ENCODE measurements at places on chromosomes 12 and 14.

GRCh38 chr14:89406361-89406760 lies 10.7 kb downstream of the FOXN3 start:
- no peak for DNase-seq

GRCh38 chr14:54713379-54713778 lies 146.5 kb downstream of the SAMD4A start:
- no peak for DNase-seq

- DNase-seq: no peak
Observed at GRCh38 chr14:27367345-27367744, 769.5 kb upstream of the NOVA1 start.

DNA sequence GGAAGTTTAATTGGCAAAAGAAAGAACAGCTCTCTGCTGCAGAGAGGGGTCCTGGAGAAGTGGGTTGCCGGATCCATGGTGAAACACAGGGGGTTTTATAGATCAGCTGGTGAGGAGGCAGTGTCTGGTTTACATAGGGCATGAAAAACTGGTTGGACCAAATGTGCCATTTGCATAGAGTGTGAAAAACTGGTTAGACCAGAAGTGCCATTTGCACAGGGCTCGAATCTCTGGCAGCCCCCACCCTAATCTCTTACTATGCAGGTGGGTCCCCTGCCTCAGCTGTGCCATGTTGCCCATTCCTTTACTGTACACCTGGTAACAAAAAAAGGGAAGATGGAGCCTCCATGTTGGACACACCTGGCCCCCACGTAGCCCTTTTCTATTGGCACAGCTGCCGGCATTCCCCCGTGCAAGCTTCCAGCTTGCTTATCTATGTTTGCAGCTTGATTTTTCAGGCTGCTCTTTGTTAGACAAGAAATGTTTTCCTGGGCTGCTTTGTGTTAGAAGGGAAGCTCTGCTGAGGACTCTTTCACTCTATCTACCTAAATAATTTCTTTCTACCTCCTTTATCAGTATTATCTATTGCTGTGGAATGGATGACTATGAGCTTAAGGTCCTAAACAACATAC lies 61.1 kb upstream of the TMEM132D start:
- DNase-seq: no peak

- no peak for DNase-seq
Observed at GRCh38 chr12:121724925-121725324, 12.4 kb downstream of the TMEM120B start.

DNA sequence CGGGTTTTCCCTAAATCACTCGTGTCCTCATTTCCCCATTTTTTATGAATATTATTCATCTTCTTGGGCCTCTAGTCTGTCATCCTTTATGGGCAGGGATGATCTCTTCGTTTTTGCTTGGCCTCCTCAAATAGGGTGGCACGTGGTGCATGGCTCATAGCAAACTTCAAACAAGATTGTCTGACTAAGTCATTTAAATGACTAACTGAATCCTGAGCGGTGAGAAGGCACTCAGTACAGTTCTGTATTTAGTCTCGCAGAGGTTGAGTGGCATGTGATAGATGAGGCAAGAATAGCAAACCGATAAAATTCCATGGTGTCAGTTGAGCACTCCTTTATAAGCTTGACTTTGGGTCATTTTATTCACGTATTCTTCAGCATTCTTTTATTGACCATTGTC lies 5.7 kb upstream of the JDP2 start:
- DNase-seq: no peak

GRCh38 chr14:20827326-20827725 lies 24.7 kb upstream of the RNASE1 start:
- DNase-seq: no peak

DNA sequence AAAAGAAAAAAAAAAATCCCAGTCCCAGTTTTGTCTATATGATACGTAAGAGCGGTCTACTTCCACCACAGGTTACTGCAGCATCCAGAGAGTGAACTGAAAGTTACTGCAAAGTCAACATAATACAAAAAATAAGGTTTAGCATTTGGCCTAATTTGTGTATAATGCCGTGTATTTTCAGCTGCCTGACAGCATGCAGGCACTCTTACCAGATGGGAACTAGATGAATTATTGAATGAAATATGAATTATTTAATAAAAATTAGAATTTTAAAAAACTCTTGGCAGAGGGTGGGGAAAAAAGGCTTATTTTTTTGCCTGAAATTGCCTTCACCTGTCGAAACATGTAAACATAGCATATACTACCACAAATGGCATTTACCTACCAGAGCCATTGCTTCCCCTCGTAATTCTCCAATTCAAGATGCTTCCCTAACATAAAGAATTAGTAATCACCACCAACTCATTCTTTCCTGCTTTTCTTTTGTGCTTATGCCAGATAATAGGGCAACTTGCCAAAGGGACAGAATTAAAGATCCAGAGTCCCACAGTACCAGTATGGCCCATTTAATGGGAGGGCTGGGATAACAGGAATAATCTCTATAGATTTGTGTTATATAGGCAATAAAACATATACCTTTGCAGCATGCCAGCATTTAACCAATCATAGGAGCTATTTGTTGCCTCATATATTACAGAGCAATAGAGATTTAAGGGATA lies 31.1 kb downstream of the ATF7 start:
- no peak for DNase-seq

GRCh38 chr14:23365036-23365731 lies at the start of gene EFS:
TSS of gene EFS (minus strand) at chr14:23365172. CDS start at chr14:23365025, 147 bp downstream.
- DNase-seq: no peak

GRCh38 chr12:31323391-31324115 lies 2.4 kb downstream of the SINHCAF start:
- DNase-seq: no peak

GRCh38 chr12:69329669-69330428 lies 18.3 kb upstream of the LYZ start:
- no peak for DNase-seq

GRCh38 chr12:105933671-105934665 lies 204.8 kb downstream of the NUAK1 start:
- DNase-seq: no peak

- DNase-seq: no peak
Observed at GRCh38 chr12:100624571-100624970, 51.1 kb downstream of the GAS2L3 start.

DNA sequence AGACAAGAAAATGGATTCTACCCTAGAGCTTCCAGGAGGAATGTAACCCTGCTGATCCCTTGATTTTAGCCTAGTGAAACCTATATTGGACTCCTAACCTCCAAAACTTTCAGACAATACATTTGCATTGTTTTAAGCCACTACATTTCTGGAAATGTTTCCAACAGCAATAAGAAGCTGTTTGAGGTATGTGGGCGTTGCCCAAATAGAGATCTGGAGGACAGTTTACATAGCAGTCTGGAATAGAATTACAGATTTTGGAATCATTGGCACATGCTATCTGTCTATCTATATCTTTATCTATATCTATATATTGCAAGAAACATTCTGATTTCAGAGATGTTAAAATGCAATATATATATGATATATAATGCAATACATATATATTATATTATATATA lies 42.4 kb upstream of the EGLN3 start:
- DNase-seq: no peak

DNA sequence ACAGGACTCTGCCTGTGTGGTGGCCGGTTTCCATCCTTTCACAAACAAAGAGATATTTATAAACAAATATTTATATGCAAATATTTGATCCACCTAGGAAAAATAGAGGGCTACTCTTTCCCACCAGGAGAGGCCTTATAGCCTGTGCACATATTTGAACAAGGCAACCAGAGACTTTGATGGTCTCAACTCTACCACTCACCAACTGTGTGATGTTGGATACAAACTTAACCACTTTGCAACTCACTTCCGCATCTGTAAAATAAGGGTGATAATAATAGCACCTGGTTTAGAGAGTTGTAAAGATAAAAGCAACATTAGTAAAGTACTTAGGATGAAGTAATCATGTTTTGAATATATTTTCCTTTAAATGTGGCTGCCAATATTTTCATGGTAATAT lies 1.5 kb upstream of the CLEC12A start:
- DNase-seq: no peak

DNA sequence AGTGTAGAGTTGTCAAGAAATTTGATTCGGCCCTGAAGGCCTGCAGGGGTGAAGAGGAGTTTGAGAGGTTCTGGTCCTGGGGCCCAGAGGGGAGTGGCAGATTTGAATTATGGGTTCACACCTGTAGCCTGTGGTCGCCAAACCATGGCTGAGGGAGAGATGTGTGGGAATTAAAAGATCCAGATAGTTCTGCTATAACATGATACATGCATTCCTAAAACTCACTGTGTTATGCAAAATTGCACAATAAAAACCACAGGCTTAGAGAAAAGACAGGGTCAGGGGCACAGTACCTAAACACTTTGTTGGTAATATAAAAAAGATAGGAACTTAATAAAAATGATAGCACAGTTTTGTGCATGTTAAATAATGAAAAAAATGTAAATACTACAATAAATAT lies 106.2 kb downstream of the TMEM30B start:
- DNase-seq: no peak

- no peak for DNase-seq
Observed at GRCh38 chr12:92601176-92601575, 101.6 kb upstream of the PLEKHG7 start.

- no peak for DNase-seq
Observed at GRCh38 chr12:121816925-121817647, 13.3 kb downstream of the SETD1B start.

- peak; percentile 100 for DNase-seq
Observed at GRCh38 chr14:52835122-52835903, 43.9 kb upstream of the GNPNAT1 start.

GRCh38 chr12:102474438-102475064 lies 5.8 kb downstream of the IGF1 start:
- no peak for DNase-seq

- DNase-seq: no peak
Observed at GRCh38 chr12:51362307-51362706, 15.8 kb upstream of the CELA1 start.

GRCh38 chr12:90621927-90622326 lies 333.0 kb downstream of the CCER1 start:
- no peak for DNase-seq

GRCh38 chr12:57166971-57167371 lies 19.6 kb upstream of the LRP1-AS start:
- DNase-seq: no peak

- no peak for DNase-seq
Observed at GRCh38 chr12:98549371-98550110, 34.2 kb downstream of the TMPO start.
